ENCODE measurements at places on chromosomes 5 and 9.

DNA sequence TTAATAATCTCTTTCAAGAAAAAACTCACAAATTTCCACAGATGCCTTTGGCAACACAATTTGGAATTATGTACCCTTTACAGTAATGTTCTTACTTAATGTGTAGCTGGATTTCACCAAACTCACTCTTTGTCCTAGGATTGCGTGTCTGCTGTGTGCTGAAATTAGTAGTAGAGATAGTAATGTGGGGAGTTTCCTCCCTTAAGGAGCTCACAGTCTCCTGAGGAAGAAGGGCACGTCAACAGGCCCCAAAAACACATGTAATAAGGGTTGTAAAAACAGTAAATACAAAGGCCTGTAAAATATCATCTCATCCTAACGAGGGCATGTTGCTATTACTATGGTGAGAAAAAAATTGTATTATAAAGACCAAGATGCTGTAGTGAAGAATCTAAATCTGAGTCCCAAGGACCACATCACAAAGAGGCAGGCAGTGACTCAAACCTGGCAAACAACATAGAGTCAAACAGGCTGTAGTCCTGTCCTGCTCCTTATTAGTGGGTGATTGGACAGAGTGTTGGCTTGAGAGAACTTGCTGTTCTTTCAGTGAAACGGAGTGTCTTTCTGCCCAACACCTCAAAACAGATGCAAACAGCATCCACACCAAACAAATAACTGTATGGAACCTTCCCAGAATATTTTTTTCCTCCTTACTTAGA, 83.2 kb upstream of the PAPPA start:
- no peak for DNase-seq

DNA sequence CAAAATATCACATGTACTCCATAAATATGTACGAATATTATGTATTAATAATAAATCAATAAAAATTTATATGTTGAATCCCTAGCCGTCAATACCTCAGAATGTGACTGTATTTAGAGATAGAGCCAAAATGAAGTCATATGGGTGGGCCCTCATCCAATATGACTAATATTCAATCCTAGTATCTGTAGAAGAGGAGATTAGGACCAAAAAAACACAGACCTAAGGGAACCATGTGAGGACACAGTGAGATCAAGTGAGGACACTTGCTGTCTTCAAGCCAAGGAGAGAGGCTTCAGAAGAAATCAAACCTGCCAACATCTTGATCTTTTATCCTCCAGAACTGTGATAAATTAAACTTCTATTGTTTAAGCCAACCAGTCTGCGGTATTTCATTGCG, 3.7 kb upstream of the AMACR start:
- DNase-seq = no peak

DNA sequence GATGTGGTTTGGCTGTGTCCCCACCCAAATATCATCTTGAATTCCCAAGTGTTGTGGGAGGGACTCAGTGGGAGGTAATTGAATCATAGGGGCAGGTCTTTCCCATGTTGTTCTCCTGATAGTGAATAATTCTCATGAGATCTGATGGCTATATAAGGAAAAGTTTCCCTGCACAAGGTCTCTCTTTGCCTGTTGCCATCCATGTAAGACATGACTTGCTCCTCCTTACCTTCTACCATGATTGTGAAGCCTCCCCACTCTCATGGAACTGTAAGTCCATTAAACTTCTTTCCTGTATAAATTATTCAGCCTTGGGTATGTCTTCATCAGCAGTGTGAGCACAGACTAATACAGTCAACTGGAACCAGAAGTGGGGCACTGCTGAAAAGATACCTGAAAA, 262.4 kb upstream of the RFX3 start:
- DNase-seq = no peak

DNA sequence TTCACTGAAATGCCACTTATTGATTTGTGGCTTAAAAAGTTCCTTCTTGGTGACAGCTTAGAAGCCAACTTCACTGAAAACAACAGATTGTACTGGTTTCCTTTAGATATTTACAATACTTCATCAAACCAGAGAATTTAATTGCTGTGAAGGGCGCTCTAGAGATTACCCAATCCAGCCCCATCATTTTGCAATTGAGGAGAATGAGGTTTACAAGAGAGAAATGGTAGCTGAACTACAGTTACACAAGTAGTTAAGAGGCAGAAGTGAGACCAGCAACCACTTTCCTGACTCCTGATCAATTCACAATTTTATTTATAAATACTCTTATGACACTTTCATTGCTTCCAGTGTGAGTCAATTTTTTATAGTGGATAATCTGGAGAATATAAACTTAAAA, 103.5 kb upstream of the APC start:
- DNase-seq = no peak
